DND-41 (cell line): ENCODE measurements at places on chromosomes 2 and 18.

- DNase-seq: no peak
Measured at GRCh38 chr2:111062417-111062816, 58.3 kb upstream of the BCL2L11 start.

GRCh38 chr18:9839853-9840252, 45.9 kb upstream of the TXNDC2 start:
- no peak for DNase-seq

DNA sequence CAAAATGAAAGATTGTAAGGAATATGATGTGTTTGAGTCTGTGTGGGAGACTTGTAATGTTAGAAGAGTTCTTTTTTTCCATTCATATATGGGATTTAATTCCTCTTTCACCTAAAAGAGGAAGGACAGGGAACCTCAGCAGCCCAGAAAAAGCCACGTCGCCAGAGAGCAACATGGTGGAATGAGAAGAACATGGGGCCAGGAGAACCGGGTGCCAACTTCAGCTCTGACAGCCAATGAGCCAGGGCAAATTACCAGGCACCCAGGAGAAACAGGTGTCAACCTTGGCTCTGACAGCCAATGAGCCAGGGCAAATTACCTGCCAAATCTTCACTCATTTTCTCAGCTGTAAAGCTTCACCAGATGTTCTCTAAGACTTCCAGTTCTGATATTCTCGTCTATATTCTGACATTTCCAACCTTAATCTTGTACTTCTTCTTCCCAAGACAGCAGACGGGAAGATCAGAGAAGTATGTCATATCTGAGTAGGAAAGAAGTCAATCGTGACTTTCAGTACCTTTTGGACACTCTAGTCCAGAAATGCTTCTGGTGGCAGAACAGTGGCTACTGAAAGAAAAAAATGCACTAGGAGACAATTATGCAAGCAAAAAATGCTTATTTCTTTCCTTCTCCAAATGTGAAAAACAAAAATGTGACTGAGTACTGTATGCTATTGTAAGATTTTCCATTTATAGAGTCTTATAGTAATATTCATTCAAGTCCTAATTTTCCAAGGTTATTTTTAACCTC, 79.2 kb upstream of the COL5A2 start:
- no peak for DNase-seq

GRCh38 chr2:149353421-149353820, 23.0 kb downstream of the LYPD6 start:
- no peak for DNase-seq

- DNase-seq: no peak
Measured at GRCh38 chr18:7638321-7638720, 71.2 kb downstream of the PTPRM start.

DNA sequence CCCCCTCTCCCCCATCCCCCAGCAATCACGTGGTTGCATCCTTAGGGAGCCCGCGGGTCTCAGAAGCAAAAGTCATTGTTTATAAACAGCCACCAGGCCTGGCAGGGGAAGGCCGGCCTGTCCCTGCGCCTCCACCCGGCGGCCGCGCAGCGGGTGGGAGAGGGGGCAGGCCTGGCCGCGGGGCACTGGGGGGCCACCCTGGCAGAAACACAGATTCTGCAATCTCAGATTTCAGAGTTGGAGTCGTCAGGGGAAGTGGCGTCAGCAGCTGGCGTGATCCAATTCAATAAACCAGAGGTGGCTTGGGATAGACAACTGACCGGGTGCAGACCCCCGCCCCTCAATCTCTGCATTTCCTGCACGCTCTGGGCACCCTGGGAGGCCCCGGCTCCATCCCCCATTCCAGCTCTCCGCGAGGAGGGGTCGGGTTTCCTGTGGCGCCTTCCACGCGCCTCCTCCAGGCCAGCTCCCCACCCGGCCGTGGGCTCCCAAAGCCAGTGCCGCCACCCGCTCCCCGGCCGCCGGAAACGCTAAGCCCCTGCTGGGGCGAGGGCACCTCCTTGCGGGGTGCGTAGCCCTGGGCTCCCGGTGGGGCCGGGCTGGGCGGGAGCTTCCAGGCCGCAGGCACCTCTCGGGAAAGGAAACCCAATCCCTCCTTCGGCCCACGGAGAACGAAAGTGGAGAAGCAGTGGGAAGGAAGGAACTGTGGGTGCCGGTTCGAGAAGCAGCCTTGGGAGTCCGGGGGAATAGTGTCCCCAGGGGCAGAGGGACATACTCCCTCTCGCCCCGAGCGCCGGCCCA, 1.1 kb downstream of the BIN1 start:
- no peak for DNase-seq

GRCh38 chr2:164015328-164016123, 279.7 kb upstream of the FIGN start:
- DNase-seq: no peak

- no peak for DNase-seq
Measured at GRCh38 chr2:11597538-11598225, 63.8 kb downstream of the GREB1 start.

DNA sequence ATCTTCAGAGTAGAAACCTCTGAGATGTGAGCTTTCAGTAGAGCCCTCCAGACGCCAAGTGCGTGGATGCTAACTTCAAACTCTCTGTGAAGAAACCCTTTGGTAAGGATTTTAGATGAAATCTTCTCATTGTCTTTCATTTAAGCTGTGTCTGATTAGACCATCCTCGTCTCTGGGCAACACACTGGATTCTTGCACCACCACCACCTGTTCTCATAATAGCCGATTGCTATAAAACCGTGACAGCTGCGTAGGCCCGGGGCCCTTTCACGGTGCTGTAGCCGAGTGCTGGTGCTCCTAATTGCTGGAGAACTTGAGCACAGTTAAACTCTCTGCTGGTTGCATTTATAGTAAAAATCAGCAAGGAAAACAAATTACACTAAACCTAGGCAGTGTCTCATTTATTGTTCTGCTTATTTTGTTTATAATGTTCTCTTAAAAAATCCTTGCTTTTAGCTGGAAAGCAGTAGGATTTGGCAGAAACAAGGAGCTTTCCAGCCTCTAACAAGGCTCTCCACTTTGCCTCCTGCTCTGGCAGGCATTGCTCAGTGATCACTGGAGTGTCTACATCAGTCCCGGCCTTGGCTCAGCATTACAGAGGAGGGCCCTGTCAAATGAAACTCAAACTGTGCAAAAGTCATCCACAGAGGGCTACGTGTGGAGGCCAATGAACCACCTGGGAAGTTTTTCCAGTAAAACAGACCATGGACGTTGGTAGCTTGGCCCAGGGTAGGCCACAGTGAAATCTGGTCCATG, 40.9 kb upstream of the MBP start:
- DNase-seq: no peak

DNA sequence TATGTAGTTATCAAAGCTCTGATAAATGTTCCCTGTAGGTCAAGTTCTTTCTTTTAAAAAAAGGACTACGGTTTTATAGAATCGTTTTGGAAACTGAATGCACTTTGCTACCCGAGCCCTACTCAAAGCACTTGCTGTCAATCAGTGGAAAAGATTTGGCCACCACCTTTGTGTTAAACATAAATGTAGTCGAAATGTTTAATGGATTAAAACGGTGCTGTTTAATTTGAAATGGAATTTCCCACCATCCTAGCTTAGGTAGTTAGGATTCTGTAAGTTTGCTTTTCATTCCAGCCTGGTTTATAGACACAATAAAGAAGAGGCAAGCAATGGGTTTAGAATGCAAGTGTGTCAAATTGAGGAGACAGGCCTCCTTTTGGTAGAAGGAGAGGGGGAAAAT, 69.4 kb upstream of the MMADHC start:
- no peak for DNase-seq

- DNase-seq: no peak
Measured at GRCh38 chr2:199772035-199772976, 78.7 kb downstream of the FTCDNL1 start.

DNA sequence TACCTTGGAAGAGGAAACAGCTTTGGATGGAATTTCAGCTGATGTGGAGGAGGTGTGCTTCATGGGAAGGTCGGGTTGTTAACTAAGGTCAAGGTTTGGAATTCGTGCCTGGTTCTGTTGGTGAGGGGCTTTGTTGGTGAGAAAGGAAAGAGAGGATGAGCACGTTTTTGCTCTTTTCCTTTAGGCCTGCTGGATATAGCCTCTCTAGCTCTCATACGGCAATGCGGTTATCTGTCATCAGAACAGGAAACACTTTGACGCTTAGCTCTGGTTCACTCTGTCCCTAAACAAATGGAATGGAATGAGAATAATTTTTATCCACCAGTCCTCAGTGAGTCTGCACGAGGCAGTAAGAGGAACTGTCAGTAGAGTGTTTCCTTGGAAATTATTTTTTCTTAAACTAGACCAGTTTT, 169.7 kb upstream of the NOSTRIN start:
- no peak for DNase-seq

DNA sequence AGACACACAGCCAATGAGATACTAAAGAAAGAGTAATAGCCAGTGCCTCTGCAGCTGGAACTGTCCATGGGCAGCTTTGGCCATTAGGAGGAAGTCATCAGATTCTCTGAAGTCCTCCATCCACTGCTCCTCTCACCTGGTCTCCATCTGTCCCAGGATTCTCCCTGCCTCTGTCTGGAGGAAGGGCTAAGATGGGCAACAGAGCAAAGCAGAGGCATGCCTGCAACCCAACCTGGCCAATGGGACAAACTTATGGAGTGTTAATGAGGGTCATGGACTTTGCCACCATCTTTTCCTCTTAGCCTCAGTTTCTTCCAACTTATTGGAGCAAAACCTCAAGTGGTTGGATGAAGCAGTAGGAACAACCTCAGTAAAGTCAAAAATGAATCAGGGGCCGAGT, 91.5 kb upstream of the SIX3 start:
- no peak for DNase-seq

DNA sequence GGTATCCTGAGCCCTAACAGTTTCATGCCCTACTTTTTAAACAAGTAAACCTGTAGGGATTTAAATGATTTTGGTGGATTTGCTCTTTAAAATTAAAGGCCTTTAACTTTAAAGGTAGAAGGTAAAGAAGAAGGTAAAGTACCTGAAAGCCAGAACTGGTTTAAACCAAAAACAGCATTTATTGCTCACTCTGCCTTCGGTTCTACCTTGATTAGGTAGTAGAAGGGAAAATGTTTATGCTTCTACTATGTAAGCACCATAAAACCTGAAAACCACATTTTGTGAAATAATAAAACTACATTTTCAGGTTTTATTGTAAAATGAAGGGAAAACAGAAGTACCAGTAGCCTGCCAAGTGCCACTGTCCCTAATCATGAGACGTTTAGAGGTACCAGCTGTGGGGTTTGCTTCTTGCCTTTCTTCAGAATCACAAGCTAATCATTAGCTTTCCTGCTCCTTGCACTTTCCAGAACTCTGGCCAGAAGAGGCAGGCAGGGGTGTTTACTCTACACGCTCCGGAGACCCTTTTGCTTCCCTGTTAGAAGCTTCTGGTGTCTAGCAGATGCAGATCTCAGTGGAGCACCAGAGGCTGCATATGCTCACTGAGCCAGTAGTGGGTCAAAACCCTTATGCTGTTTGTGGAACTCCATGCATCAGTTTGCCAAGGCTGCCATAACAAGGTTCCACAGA, 33.3 kb downstream of the RPIA start:
- DNase-seq: no peak

DNA sequence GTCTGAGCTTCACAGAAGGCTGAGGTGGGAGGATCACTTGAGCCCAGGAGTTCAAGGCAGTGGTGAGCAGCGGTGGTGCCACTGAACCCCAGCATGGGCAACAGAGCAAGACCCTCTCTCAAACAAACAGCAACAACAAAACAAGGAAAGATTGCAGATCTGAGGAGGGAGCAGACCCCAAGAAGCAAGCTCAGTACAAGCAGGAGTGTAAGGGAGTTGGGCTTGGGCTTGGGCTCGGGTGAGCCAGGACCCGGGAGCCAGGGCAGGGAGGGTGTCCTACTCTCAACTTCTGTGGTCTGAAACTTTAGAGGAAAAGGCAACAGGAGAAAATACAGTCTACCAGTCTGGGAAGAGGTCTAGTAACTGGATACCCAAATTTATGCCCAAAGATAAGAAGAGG, 92.0 kb upstream of the RAB12 start:
- DNase-seq: no peak

DNA sequence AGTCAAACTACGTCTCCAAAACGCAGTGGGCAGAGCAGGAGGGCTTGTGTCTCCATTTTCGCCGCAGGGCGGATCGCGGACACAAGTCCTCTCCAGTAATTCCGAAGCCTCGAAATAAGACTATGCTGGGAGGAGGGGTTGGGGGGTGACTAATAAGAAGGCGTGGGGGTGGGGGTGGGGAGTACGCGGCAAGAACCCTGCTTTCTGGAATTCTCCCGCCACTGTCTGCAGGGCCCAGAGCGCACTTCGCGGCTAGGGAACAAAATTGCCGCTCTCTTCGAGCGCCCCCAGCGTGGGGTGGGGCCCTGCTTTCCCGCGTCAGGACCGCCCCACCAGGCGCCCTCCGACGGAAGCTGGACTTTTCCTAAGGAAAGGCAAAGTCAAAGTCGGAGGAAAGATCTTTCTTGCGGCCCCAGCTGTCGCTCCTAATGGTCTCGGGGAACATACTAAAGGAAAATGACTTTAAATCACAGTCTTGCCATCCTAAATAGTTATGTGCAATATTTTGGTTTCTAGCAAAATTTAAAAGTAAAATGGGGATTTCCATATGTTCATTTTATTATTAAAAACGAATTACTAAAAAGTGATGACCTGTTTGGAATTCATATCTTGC, 11.9 kb downstream of the NR4A2 start:
- DNase-seq: no peak

- no peak for DNase-seq
Measured at GRCh38 chr2:42917425-42917927, 125.1 kb upstream of the HAAO start.

GRCh38 chr18:77098029-77098428, 34.6 kb downstream of the MBP start:
- DNase-seq: no peak

- no peak for DNase-seq
Measured at GRCh38 chr18:25646971-25647370, 295.0 kb upstream of the ZNF521 start.

DNA sequence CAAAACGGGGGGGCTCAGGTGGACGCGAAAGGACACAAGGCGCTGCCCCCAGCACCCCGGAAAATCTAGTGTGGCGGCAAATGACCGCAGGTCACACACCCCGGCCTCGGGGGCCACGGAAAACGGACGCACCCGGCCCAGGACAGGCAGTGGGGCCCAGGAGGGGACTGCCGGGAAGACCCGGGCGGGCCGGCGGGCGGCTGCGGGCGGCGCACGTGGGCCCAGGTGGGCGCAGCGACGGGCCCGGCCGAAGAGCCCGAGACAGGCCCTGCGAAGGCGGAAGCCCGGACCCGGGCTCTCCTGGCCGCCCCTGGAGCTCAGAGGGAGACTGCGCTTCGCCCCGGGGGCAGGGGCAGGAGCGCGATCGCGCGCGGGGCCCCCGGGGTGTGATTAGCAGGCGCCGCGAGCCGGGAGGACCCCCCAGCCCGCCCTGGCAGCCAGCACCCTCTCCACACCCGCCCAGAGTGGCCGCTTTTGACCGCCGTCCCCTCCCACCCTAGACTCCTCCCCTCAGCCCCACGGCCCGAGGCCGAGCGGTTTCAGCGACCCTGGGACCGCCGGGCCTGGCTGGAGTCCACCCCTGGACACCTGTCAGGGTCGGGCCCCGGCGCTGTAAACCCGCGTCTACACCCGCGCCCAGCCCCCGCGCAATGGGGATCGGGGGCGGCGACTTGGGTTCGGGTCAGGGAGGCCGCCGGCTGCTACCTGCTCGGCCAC, 773 bp downstream of the MBP start:
- peak; percentile 36 for DNase-seq

- DNase-seq: no peak
Measured at GRCh38 chr2:205700331-205701132, 18.2 kb downstream of the NRP2 start.
